A375 (cell line): ENCODE measurements at places on chromosomes 3 and 15. TPM values are rescaled to one million over a fixed set of nuclear protein-coding genes. Genes with fewer than 3 reads are reported as not detected.

The PP2D1 gene
- total RNA-seq, result not detected in 2 replicates

The PPP2R3A gene
- total RNA-seq, result 14.6 and 17.4 TPM in 2 replicates

The ACTRT3 gene
- 0.72 and 2.0 TPM in 2 replicates for total RNA-seq

The HTR3E gene
- not detected in 2 replicates for total RNA-seq

The STARD9 gene
- 2.6 and 3.6 TPM in 2 replicates for total RNA-seq

The LMOD3 gene
- 0.04 TPM in 1 of 2 replicates, not detected in the other for total RNA-seq

The NMB gene
- total RNA-seq, result 24.9 and 33.5 TPM in 2 replicates

The NAALADL2 gene
- total RNA-seq, result 1.2 and 2.1 TPM in 2 replicates

The TARS3 gene
- total RNA-seq, result 6.8 and 8.8 TPM in 2 replicates

The IMPG2 gene
- total RNA-seq, result 0.04 and 0.05 TPM in 2 replicates

The BMF gene
- total RNA-seq, result 4.8 and 8.1 TPM in 2 replicates

The C3orf62 gene
- total RNA-seq, result 4.1 and 4.2 TPM in 2 replicates

The CCR8 gene
- total RNA-seq, result not detected in 2 replicates

The NR1I2 gene
- not detected in 2 replicates for total RNA-seq

The LMAN1L gene
- total RNA-seq, result 0.16 and 0.64 TPM in 2 replicates

The PIERCE2 gene
- total RNA-seq, result 1.1 TPM in 2 replicates

The LIPC gene
- total RNA-seq, result 0.08 and 0.27 TPM in 2 replicates

The CYP8B1 gene
- total RNA-seq, result 0.11 TPM in 1 of 2 replicates, not detected in the other

The GOLGA8S gene
- not detected in 2 replicates for total RNA-seq
